AML-193 (cell line): ENCODE measurements at places on chromosomes 1 and 21.

DNA sequence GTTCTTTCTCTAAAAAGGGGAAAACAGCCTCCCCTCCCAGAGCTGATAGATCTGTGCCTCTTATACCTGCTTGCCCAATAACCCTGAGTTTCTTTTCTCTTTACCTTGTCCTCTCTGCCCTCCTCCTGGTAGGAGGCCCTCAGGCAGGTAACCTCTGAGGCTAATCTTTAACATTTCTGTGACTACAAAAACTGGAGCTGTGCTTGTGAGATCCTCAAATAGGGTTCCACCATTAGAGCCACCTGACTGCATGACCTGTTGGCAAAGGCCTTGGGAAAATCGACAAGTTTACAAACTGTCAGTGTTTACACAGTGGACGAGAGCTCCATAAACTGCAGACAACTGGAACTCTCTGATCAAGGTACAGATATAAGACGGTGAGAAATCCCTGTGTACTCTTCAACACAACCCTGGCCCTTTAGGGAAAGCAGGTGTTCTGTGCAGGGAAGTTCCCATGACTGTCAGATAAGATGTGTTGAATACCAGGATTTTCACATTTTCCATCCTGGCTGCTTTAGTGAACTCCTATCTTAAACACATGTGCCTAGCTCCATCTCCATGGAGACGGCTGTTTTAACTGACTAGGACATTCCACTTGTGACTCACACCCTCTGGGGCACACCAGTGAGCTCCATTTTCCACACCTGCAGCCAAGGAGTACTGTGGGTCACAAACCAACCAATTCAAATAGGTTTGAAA lies 38.3 kb downstream of the ECE1 start:
- DNase-seq = no peak

GRCh38 chr1:44557778-44558177 lies 116.5 kb downstream of the TMEM53 start:
- no peak for DNase-seq

DNA sequence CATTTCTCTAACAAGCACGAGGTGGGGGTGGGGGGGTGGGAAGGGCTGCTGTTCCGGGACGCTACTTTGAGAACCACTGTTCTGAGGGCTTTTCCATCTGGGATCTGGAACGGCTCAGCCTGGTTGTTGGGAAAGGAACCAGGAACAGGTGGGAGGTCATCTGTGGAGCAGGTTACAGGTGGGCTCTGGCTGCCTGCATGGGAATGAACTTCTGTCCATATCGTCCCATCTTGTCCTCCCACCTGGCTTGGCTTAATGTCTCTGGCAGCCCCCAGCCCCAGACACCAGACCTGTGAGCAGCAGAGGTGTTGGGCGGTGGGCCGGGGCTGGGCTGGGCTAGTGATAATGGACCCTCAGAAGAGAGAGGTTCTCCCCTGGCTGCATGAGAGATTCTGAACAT lies 69.4 kb upstream of the TARDBP start:
- DNase-seq = no peak

- DNase-seq = no peak
Measured at GRCh38 chr1:176051902-176052518, 155.1 kb downstream of the COP1 start.

- no peak for DNase-seq
Measured at GRCh38 chr1:241513378-241513777, 6.2 kb downstream of the FH start.

GRCh38 chr1:202009326-202010179 lies 834 bp upstream of the ELF3 start:
- DNase-seq = peak; percentile 29

DNA sequence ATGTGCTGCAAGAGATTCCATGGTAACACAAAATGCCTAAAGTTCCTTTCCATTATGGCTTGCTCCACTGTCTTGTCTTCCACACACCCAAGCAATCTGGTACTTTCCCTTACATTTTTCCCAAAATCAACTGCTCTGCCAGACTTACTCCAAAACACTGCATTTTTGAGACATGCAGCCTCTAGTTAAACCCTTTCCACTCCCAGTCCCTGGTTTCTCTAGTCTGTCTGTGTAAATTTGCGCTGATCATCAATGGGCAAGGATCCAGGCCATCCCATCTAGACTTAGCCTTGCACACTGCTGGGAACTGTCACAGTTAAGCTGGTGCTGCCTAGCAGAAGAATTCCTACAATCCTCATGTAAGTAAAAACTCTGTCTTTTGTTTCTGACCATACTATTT lies 47.8 kb downstream of the DAB1 start:
- no peak for DNase-seq

- no peak for DNase-seq
Measured at GRCh38 chr1:229596925-229597699, 28.8 kb downstream of the TAF5L start.

DNA sequence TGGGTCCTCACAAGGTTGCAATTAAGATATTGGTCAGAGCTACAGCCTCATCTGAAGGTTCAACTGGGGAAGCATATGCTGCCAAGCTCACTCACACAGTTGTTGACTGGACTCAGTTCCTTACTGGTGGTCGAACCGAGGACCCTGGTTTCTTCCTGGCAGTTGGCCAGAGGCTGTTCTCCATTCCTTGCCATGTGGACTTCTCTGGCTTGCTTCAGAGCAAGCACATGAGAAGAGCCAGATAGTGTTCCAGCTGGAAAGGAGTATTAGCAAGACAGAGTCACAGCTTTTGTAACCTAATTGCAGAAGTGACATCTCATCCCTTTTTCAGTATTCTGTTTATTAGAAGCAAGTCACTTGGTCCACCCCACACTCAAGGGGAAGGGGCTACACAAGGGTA lies 23.6 kb downstream of the POU2F1 start:
- DNase-seq = no peak

DNA sequence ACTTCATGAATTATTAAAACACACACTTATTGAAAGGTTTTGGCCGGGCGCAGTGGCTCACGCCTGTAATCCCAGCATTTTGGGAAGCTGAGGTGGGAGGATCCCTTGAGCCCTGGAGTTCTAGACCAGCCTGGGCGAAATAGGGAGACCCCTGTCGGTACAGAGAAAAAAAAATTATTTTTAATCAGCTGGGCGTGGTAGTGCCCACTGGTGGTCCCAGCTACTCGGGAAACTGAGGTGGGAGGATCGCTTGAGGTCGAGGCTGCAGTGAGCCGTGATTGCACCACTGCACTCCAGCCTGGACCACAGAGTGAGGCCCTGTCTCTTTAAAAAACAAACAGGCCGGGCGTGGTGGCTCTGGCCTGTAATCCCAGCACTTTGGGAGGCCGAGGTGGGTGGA lies 1.7 kb downstream of the GABPB2 start:
- no peak for DNase-seq
